ENCODE measurements at places on chromosomes 6 and 20.

- no peak for DNase-seq
Observed at GRCh38 chr6:103872233-103872632, 987.5 kb downstream of the HACE1 start.

- no peak for DNase-seq
Observed at GRCh38 chr6:29131691-29132090, 23.8 kb downstream of the OR2J3 start.

DNA sequence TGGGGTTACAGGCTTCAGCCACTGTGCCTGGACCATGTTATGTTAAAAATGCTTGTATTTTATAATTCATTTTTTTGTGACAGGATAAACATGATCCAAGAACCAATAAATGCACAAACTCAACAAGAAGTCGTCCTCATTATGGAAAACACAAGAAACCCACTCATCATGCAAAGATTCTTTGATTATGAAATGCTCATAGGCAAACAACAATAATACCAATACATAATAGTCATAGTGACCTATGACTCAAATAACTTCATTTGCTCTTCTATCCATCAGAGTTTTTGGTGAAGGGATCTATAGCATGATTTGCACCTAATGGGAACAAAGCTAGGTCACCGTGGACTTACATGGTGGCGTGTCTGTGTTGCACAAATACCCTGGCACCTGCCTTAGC lies 217.1 kb upstream of the THEMIS start:
- DNase-seq = no peak

- DNase-seq = no peak
Observed at GRCh38 chr20:45987108-45987780, 15.2 kb upstream of the ZNF335 start.

GRCh38 chr6:27159725-27160124 lies 87.8 kb upstream of the PRSS16 start:
- DNase-seq = no peak

- no peak for DNase-seq
Observed at GRCh38 chr6:17964633-17965032, 22.8 kb downstream of the KIF13A start.

DNA sequence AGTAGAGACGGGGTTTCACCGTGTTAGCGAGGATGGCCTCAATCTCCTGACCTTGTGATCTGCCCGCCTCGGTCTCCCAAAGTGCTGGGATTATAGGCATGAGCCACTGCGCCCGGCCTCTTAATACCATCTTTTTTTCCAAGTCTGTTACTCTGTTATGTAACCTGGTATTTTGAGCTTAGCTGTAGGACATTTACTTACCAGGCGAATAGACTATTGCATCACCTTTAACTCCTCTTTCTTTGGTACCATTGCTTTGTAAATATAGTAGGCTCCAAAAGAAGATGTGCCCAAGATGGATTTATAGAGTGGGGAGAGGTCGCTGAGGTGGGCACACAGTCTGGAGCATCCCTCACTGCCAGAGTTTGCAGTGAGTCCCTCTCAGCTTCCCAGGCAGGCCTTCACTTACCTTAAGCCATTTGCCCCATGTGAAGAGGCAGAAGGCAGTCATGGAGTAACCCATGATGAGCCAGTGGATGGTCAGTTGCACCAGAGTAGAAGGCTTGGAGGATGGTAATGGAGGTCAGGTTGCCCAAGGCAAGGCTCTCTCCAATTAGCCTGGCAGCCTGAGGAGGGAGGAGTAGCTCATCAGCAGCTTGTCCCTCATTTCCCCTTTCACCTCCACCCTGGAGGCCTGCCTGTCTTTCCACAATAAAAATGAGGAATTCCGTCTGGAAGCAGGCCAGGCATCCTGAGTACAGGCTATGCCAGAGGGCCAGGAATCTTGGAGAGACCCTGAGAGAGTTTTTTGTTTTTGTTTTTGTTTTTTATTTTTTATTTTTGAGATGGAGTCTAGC lies 9.7 kb downstream of the TIAM2 start:
- DNase-seq = no peak

DNA sequence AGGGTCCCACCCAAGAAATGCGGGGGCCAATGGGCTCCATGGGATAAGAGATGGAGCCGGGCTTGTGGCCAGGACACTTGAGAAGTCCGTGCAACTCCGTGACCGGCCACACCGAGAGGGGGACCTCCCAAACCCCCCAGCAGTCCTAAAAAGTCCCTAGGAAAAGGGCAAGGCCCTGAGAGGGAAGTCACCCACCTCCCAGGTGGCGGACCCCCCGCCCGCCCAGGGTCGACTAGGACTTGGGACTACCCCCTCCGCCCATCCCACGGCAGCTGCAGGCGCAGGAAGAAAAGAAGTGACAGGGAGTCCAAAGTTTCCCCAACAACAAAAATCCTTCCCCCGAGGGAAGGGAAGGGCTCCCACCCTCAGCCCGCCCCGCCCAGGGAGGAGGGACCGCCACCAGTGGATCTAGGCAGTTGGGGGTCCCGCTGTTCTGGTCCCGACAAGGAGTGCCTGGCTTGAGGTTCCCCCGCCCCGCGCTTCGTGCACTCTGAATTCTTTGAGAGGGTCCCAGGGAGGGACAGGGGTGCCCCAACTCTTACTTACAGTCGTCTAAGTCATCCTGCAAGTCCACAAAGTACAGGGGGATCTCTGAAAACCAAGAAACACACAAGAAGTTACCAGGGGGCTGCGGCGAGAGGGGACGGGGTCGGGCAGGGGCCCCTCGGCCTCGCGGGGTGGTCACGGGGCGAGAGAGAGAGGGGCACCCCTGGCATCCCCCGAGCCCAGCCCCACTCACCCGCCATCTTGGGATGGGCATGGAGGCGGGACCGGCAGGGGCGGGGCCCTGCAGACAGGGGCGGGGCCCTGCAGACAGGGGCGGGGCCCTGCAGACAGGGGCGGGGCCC lies 611 bp upstream of the RAB22A start:
- DNase-seq = no peak

DNA sequence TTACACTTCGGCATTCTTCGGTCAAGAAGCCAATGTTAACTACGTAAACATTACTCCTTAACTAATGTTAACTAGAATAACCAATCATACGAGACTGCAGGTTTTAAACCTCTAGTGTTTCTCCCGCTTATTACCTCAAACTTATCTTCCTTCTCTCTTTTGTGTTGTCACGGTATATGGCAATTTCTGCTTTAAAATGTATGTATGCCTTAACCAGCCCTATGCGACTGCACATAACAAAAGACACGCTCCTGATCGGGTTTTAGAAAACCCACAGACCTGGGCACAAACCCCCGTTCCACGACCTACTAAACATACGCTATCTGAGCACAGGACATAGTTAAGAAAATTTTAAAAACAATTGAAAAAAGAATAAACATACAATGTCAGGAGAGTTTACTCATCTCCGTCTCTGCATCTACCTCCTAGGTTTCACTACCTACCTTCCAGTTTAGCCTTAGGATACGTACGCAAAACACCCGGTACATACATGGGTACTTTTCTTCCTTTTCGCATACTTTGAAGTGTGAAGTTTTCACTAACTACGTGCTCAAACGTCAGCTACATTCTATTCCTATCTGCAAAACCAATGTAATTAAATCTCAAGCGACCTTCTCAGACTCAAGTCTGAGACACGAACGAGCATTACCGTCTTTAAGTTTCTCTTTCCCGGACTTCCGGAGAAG lies 1.1 kb downstream of the CD164 start:
- DNase-seq = peak; percentile 39

DNA sequence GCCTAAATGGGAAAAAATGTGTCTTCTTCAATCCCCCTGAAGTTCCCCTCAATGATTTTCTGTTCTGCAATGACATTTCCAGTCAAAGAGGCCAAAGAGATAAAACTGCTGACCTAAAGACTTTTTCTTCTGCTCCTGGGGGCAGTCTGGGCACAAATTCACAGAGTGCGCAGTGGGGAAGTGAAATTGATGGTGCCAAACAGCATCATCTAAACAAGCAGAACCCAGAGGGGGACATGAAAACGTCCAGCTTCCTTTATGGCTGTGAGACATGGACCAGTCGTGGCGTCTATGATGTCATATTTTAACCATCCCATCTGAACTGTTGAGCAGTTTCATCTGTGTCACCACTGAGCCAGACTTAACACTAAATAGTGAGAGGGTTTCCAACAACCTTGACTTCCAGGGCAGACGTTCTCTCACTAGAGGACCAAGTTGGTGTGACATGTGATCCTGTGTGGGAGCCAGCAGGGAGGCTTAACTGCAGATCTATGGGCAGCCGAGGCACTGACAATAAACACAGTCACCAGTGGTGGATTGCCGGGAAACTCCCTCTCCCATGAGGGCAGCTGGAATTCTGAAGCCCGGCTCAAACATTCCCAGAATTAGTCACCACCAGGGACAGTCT lies 12.4 kb downstream of the SCML4 start:
- no peak for DNase-seq

- DNase-seq = no peak
Observed at GRCh38 chr20:58623579-58624473, 27.3 kb upstream of the STX16 start.

- DNase-seq = no peak
Observed at GRCh38 chr6:163671791-163672190, 257.3 kb downstream of the QKI start.

DNA sequence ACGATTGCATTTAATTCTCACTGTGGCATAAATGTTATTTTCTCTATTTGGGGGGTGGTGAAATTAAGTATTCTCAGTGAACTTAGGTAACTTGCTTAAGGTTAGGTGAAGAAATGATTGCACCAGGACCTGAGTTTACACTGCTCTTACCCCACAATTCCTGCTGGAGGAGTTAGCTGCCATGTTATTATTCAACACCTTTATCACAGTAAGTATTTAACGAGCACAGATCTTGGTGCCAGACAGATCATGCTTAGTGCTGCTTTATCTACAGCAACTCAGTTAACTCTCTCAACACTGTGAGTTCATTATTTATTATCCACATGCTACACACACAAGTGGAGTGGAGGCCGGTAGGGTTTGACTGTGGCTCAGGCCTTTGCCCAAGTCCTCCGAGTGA lies 249.7 kb downstream of the TMEM242 start:
- DNase-seq = no peak

- DNase-seq = no peak
Observed at GRCh38 chr20:35854713-35855348, 83.0 kb downstream of the PHF20 start.

DNA sequence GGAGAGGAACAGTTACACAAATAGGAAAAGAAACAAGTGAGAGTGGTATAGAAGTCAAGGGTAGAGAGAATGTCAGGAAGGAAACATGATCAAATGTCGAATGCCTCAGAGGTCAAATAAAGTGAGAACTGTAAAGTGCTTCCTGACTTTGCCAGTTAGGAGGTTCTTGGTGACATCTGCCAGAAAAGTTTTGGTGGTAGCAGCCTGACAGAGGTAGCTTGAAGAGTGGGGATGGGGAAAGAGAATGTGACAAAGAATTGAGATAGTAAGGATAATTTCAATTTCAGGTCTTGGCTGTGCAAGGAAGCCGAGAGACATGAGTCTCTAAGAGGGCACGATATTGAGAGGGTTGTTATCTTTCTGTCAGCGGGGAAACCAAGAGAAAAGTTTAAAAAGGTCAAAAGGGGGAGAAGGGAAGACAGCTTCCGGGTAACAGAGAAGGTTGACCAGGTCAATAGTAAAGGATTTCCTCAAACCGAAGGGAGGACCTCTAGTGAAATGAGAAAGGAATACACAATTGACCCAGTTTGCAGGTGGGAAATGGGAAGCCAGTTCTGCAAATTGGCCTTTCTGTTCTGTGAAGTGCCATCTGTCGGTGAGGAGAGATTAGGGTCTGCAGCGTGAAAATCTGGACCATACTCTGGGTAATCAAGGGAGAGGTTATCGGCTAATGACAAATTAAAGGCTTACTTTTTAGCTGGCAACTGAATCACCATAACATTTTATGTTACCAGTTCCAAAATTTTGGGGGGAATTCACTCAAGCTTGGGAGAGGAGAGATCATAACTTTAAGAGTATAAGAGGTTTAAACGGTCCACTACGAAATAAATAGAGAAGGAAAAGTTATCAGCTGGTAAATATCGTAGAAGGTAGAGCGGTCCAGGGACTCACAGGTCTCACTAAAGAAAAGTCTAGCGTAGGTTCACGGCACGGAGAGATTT lies 973 bp upstream of the BRD2 start:
- DNase-seq = no peak

- DNase-seq = no peak
Observed at GRCh38 chr20:59818911-59819310, 114.5 kb downstream of the SYCP2 start.

DNA sequence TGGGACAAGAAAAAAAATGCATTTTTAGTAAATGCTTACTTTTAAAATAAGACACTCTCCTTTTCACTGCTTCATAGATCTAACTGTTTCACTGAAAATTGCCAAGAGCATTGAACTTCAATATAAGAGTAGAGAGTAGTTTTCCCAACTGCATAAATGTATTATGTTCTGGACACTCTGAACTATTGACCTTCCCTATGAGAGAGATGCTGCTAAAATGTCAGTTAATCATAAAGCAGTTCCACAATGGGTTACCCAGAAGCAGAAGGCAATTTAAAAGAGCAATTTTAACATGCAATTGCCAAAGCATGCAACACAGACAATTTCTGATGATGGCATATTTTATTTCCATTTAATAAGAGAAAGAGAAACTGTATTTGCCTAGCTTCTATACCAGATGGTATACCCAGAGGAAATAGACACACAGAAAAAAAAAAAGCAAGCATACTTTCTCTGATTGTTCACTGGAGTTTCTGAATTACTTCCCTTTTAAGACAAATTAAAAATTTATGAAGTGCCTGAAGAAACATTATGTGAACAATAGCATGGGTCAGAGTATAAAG lies 279.1 kb upstream of the THEMIS start:
- no peak for DNase-seq

- DNase-seq = no peak
Observed at GRCh38 chr6:30111266-30111856, 1.5 kb downstream of the TRIM31 start.

DNA sequence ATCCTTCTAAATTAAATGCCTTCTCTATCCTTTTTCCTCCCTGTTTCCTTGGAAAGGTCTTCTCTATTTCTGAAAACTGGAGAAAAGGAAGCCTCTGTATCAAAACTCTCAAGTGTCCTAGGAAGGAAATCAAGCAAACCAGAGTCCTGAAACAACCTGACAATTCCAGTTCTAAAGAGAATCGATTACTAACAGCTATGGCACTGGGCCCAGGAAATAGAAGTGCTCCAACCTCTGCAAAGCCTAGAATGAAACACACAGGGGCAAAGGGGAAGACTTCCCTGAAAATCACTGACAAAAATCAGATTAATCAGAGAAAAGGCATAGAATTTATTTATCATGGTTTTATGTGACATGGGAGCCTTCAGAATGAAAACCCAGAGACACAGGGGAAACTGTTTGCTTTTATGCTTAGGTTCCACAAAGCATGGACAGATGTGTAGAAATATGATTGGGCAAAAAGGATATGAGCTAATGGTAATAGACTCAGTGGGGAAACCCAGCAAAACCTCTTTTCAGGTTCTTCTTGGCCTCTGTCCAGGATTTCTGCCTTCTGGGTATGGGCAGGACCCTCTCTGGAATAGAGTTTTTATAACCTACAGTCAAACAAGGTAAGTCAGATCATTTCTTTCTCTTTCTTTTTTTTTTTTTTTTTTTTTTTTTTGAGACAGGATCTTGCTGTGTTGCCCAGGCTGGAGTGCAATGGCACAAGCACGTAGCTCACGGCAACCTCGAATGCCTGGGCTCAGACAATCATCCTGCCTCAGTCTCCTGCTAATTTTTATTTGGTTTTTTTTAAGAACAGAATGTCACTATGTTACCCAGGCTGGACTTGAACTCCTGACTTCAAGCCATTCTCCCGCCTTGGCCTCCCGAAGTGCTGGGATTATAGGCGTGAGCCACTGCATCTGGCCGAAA lies 91.7 kb downstream of the CD24 start:
- no peak for DNase-seq

GRCh38 chr6:4645713-4646360 lies 130.4 kb upstream of the CDYL start:
- DNase-seq = no peak

- DNase-seq = no peak
Observed at GRCh38 chr20:45607810-45608209, 21.7 kb upstream of the WFDC10A start.
